OCI-M1 (cell line): ENCODE measurements at places on chromosomes 5 and 9.

DNA sequence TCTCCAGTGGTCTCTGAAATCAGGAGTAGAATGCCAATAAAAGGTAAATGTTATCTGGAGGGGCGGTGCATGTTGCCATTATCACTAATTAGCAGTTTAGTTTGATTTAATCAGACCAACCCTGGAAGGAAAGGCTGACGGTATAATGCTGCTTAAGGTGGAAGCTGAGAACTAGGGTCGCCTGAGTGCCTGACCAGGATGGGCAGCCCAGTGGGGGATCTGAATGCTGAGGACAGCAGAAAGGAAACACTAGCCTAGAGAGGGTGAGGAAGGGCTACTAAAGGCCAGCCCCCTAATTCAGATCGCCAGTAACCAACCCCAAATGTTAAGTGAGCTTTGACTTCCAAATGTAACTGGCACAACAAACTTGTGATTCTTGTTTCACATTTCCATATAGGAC, 172.2 kb downstream of the APBA1 start:
- no peak for DNase-seq

GRCh38 chr9:3903906-3904305, 378.1 kb upstream of the RFX3 start:
- DNase-seq, result no peak

GRCh38 chr5:141701360-141702119, 19.5 kb upstream of the ARAP3 start:
- DNase-seq, result no peak

DNA sequence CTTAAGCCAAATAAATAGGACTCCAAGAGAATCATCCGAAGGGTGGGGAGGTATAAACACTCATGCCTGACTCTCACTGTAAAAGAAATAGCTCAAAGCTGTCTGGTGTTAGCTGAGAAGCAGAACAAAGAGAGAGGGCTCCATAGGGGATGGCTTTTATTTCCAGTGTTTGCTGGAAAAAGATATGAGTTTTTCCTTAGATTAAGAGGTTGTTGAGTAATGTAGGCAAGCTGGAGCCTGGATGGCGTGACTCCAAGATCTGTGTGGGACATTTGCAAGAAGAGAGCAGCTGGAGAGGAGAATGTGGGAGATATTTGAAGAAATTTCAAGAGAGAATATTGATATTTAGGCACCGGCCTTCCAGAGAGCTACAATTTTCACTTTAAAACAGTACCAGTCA, 793.7 kb upstream of the RGMB start:
- no peak for DNase-seq

- DNase-seq, result peak; percentile 57
Measured at GRCh38 chr9:100472788-100473275, at the start of gene TMEFF1. Gene TMEFF1 (plus strand): TSS chr9:100473149. CDS start chr9:100473545, 396 bp downstream.

GRCh38 chr5:93034621-93035590, 546.1 kb downstream of the NR2F1-AS1 start:
- no peak for DNase-seq

- DNase-seq, result no peak
Measured at GRCh38 chr9:81595887-81596543, 93.3 kb downstream of the TLE1 start.

GRCh38 chr5:141778206-141778605, 96.2 kb upstream of the ARAP3 start:
- peak; percentile 16 for DNase-seq

GRCh38 chr9:78213712-78214111, 22.2 kb upstream of the CEP78 start:
- DNase-seq, result peak; percentile 76

DNA sequence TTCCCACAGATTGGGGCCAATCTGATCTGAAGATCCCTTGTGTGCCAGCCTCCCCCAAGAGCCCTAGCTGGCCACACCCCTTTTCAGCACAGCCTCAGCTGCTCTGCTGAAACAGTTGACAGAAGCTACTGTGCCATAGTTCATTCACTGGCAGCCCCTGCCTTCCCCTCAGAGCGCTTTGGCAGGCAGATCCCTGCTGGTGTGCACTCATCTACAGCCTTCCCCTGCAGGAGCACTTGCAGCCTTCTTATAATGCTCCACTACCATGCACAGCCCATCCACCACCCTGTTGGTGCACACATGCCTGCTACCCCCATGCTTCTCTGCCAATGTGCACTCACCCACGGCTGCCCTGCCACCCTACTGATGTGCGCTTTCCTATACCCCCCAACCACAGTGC, 471.3 kb downstream of the MTRR start:
- DNase-seq, result no peak

GRCh38 chr5:16937503-16938161, 1.5 kb upstream of the MYO10 start:
- DNase-seq, result no peak

DNA sequence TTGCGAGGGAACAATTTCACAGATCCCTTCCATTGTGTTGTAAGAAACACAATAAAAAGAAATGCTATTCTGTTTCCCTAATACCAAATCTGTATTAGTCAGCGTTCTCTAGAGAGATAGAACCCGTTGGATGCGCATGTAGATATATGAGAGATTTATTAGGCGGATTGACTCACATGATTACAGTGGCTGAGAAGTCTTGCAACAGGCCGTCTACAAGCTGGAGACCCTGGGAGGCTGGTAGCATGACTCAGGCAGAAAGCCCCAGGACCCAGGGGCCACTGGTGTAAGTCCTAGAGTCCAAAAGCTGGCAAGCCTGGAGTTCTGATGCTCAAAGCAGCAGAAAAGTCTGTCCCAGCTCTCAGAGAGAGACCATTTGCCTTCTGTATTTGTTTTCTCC, 18.4 kb upstream of the IL17B start:
- no peak for DNase-seq

- DNase-seq, result peak; percentile 97
Measured at GRCh38 chr9:9412241-9412640, 1200.6 kb downstream of the PTPRD start.

DNA sequence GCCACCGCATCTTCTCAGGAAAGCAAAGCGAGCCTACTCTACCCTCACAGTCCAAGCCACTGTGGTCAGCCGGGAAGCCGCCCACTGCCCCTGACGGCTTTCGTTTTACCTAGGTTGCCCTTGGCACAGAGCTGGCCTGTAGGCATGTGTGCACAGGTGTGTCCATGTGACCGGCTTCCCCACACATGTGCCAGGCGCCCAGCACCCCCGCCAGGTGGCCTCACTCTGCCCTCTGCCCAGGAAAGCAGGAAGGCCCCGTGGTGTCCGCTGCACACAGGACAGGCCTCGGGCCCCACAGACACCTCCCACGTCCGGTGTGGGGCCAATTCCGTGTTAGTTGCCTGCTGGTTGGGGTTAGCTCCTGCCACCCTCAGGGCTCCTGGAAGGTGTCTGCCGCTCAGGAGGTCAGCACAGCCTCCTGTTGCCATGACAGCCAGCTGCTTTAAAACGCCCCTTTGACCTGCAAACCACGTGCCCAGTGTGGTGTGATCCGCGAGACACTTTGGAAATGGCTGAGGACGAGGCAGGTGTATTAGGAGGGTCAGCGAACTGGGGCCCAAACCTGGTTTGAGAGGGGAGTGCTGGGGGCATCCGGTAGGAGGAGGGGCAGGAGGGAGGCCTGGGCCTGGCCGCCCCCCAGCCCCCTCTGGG, 28.7 kb downstream of the TPPP start:
- DNase-seq, result no peak

- DNase-seq, result no peak
Measured at GRCh38 chr5:82073179-82073578, 101.4 kb downstream of the ATG10 start.

- DNase-seq, result no peak
Measured at GRCh38 chr9:69317894-69318293, 7.1 kb upstream of the ENTREP1 start.

DNA sequence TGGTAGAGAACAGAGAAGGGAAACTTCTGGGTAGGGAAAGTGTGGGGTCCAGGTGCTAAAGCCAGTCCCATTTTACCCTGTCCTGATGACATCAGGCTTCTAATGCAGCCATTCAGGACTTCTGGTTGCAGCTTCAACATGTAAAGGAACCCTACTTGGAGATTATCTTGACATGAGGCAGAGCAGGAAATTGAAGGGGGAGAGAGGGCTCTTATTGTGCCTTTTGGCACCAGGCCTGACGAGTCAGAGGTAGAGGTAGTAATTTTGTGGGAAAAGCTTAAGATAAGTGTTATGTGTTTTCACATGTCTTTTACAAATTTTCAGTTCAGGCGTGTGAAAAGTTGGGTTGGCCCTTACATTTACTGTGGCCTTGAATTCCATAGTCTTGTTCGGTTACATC, 102.4 kb upstream of the APC start:
- DNase-seq, result no peak

GRCh38 chr5:10466446-10467073, 24.9 kb downstream of the ROPN1L start:
- no peak for DNase-seq

DNA sequence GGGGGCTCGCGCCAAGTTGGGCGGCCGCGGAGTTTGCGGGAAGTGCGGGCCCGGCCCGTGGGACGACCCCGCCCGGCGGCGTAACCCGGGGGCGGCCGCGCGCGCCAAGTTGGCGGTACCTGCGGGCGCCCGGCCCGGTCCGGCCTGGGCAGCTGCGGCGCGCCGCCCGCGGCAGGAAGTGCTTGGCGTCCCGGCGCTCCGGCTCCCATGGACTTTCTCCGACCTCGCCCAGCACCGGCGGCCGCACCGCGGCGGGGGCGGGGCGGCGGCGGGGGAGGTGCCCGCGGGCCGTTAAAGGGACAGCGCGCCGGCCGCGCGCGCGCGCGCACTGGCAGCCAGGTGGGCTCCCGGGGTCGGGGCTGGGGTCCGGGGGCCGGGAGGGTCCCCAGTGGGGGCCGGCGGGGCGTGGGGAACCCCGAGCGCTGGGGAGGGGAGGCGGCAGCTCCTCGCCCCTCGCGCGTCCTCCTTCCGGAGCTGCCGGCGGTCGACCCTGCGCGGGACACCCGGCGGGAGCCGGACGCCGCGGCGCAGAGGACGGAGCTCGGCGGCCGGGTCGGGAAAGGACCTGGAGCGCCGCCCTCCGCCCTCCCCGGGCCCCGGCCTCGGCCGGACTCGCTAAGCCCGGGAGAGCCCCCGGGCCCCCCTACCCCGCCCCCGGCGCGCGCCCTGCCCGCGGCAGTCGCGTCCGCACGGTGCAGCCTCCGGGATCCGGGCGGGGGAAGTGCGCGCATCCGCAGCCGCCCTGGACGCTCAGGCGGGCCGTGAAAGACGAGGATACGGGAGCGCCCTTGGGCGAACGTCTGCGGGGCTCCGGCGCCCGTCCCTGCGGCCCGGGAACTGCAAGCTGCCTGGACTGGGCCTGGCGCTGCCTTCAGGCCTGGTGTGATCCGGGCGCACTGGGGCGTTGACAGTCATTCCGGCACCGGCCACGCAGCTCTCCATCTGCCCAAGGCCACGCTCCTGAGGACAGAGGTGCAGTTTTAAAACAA, at the start of gene NACC2:
Gene NACC2, minus strand, starts transcription at position 220 of the 989 bp plus-strand sequence. CDS start 44,768 bp downstream, outside the sequence.
- DNase-seq, result peak; percentile 52

GRCh38 chr5:168655316-168655715, 76.1 kb upstream of the PANK3 start:
- no peak for DNase-seq

DNA sequence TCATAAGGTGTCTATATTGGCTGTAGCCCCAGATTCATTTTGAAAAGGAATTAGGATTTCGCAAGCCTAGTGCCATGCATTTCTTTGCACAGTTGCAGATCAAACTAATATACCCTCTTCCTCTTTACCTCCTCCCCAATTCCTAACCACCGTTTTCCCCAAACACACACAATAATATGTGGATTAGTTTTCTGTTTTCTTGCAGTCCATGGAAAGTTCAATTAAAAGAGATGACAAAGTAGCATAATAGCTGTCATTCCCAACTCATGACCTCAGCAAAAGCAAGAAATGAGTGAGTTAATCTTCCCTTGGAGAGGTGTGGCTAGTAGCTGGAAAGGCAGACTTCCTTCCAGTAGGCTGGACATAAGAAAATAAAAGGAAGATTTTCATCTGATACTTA, 349.1 kb downstream of the TMEM232 start:
- no peak for DNase-seq

GRCh38 chr9:8655071-8655470, 855.5 kb upstream of the DMAC1 start:
- peak; percentile 92 for DNase-seq

DNA sequence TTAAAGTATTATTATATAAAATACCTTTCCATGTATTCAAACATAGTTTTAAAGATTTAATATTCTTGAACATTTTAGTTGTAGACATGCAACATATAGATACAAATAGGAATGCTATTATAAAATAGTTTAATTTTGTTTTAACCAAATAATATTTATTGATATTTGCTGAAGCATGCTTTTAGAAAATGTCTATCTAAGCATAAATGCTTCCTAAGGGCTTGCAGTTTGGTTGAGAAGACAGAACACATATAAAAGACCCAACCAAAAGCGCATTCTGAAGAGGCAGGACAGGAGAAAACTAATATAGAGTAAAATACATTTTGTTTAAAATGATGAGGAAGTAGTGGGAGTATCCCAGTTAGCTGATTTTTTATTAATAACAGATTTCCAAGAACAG, 181.5 kb upstream of the ISL1 start:
- DNase-seq, result no peak

GRCh38 chr5:6833406-6833805, 120.2 kb downstream of the TENT4A start:
- no peak for DNase-seq

- no peak for DNase-seq
Measured at GRCh38 chr9:114279693-114280092, 43.2 kb upstream of the ORM1 start.

GRCh38 chr5:147972076-147972840, 65.9 kb upstream of the C5orf46 start:
- DNase-seq, result no peak

DNA sequence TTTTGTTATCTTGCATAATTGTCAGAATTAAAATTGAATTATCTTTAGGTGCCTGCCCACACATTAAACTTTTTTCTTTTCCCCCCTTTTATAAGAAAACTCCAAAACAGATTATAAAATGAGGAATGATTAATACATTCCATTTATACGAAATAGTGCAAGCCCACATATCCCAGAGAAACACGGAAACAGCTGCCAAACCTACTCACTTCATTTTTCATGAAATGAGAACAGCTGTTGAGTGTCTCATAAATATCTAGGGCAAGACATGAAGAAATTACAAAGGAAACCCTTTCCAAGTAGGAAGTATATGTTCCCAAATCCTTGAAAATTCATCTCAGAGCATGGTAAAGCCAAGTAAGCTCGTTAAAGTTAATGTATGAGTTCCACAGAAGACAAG, 459.4 kb upstream of the NMUR2 start:
- no peak for DNase-seq

- DNase-seq, result no peak
Measured at GRCh38 chr5:62596691-62597090, 18.1 kb downstream of the LRRC70 start.

- DNase-seq, result no peak
Measured at GRCh38 chr5:174678107-174678506, 46.3 kb upstream of the MSX2 start.

GRCh38 chr9:37210737-37211523, 90.6 kb downstream of the ZCCHC7 start:
- DNase-seq, result peak; percentile 45

- DNase-seq, result peak; percentile 49
Measured at GRCh38 chr9:124741662-124742061, 29.4 kb downstream of the NR6A1 start.

GRCh38 chr5:149674686-149675085, 55.4 kb upstream of the PPARGC1B start:
- no peak for DNase-seq

GRCh38 chr9:14652729-14653377, 40.4 kb downstream of the ZDHHC21 start:
- peak; percentile 53 for DNase-seq
